Activated CD8-positive, alpha-beta memory T cell treated with anti-CD3 and anti-CD28 coated beads, Interleukin-2, amount 50 U/mL, for 4 hours (primary cell): ENCODE measurements at places on chromosomes 16 and 17.
A peak's percentile ranks its signal among the peaks of the same experiment; 100 is the strongest.

DNA sequence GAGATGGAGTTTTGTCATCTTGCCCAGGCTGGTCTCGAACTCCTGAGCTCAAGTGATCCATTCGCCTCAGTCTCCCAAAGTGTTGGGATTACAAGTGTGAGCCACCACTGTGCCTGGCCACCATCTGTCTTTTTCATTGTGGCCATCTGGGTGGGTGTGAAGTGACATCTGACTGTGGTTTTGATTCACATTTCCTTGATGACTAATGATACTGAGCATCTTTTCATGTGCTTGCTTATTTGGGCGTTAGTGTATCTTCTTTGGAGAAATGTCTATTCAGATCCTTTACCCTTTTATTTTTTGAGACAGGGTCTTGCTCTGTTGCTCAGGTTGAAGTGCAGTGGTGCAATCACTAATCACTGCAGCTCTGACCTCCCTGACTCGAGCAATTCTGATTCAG, 53.9 kb upstream of the ERN1 start:
- no peak for DNase-seq

DNA sequence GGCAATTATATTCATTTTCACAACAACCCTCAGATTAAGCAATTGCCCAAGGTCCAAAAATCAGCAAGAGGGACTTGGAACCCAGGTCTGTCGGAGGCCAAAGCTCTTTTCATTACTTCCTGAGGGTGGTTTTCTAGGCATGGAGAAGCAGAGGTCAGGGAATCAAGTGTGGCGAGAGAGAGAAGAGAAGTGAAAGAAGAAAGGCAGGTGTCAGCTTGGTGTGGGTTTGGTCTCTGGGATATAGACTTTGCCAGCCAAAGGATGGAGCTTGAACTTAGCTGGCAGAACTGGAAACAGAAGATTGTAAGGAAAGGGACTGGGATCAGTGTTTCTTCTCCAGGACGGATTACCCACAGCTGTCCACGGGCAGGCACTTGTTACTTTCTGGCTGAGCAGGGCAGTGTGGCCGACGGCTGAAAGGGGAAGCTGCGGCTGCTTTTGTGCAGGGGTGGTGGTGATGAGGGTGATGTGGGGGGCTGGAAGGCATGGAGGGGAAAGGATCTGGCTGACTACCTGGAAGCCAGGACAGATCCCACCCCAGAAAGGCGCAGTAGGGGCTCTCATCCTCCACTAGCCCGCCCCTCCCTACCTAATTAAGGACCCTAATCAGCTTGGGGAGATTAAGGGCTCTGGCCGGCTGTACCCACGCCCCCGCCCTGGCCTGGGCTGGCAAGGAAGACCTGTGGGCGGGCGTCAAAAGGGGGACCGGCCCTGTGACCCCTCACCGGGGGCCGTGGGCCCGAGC, at the start of gene GUCY2D:
Gene GUCY2D (plus strand): TSS at position 640 of the 745 bp plus-strand sequence. CDS start 433 bp downstream, outside the sequence.
- DNase-seq = no peak

DNA sequence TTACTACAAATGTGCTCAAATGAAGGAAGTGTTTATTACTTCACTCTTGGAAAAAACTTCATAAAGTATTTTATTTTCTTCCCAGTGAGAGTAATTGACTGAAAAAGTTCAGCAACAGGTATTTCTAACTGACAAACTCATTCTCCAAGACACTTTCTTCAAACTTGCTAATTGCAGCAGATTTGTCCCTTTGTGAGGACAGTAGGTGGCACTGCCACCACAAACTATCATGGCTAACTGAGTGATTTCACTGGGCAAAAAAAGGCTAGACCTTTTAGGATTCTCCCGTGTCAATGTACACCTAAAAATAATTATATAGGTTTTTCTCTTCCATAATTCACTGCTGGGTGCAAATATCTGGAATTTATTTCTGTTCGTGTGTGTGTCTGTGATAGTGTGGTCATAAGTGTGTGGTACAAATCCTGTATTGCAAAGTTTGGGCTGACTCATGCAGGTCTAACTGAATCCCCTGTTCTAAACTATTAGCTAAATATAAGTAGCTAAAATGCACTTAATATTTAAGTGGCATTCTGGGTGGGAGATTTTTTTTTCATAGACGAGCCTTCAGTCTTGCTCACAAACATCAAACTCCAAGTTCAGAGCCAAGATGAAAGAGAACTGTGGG, 3.9 kb downstream of the HS3ST3A1 start:
- peak; percentile 20 for DNase-seq

DNA sequence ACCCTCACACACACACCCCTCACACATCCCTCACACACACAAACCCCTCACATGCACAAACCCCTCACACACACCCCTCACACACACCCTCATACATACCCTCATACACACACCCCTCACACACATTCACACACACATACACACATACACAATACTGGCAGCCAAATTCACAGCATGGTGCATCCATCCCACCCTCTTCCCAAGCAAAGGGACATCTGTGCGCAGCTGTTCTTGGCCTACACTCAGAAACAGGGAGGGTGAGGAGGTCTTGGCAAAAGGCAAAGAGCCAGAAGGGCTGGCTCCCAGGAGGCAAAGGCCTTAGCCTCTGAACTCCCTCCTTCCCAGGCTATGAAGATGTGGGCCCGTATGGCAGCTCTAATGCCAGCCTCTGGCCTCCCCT, 23.4 kb downstream of the C17orf67 start:
- DNase-seq = no peak

DNA sequence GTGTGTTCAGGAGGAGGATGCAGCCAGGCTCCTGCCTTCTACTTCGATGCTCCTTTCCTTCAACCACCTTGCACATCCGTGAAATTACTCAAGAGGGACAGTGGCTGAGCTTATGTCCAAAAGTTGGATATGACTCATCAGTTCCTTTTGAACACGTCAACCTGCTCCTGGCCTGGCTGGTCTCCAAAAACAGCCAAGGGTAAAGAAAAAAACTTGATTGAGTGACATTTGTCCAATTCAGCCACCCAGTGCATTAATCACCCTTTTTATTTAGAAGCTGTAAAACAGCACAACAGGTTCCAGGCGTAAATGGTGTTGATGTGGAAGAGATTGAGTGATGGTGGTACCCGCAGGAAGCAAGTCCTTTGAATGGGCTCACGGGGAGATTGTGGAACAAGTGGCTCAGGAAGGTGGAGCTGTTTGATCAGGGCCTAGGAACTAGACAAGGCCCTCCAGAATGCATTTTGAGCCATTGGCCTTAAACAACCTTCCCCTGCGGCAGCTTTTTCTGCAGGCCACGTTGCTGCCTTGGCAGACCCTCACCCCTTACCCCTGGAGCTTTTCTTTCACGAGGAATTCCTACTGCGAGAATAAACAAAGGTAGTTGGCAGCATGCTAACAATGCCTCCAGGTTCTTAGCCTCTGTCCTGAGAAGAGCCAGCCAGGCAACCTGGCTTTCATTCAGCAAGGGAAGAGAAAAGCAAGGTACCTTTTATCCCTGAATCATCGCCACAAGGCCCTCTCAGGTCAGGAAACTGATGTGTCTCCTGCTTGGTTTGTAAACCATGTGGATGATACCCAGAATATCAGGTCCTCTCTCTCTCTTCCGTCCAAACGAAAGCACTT, 173.3 kb upstream of the CACNG5 start:
- no peak for DNase-seq

GRCh38 chr17:62628831-62629555, 1.5 kb downstream of the MRC2 start:
- no peak for DNase-seq
